ENCODE measurements at places on chromosomes 1 and 21.

DNA sequence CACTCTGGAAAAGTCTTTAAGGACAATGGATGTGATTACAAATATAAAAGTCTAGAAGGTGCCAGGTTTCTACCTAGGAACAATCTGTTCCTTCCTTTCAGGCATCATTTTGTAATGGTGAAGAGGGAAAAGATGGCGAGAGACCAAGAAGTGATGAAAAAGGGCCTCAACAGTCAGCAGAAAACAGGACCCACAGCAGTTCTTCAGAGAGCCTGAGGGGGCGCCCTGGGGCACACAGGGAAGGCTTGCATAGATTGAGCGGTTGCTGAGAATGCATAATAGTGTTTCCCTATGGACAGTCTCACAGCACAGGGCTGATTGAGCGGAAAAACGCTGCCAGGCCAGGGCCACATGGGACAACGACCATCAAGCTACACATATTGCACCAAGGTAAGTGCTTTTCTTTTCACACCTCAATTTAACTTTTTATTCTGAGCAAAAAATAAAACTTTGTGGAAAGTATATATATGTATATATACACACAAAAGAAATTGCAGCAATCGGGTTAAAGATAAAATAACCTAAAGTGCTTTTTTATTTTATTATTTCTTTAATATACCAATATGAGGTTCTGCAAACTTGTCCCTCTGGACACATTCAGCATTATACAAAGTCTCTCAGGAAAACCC is 3.1 kb upstream of the YRDC start:
- DNase-seq, result peak; percentile 72

- no peak for DNase-seq
Observed at GRCh38 chr1:193392686-193393085, 206.3 kb upstream of the B3GALT2 start.

DNA sequence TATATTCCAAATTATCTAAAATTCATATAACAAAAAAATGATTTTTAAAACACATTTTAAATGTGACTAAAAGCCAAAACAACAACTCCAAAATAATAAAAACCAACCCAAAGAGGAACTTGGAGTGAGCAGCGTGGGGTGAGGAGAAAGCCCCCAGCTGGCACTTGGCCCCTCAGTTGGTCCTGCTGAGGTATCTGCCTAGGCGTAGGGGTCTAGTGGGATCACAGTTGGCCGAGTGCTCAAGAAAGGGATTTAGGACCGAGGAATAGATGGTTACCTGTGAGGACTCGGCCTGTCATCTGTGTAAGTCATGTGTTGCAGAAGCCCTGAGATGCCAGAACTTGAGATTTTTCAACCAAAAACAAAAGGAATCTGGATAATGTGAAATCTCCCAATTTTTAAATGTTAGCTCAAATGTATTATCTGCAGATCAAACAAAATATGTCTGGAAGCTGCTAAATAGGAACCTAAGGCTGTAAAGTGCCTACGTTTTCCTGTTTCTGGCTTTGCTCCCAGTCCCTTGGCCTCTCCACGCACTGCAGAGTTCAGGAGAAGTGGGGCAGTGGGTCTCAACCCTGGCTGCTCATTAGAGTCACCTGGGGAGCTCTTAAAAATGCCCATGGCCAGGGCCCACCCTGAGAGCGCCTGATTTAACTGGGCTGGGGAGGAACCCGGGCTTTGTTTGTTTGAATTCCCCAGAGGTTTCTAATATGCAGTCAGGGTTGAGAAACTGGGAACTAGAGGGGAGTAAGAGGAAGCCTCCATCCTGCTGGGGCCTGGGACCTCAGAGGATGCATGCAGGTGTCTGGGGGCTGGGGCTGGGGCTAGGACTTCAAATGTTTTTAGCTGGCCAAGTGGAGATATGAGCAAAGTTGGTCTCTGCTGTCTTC is 38.5 kb upstream of the LDLRAP1 start:
- peak; percentile 35 for DNase-seq

DNA sequence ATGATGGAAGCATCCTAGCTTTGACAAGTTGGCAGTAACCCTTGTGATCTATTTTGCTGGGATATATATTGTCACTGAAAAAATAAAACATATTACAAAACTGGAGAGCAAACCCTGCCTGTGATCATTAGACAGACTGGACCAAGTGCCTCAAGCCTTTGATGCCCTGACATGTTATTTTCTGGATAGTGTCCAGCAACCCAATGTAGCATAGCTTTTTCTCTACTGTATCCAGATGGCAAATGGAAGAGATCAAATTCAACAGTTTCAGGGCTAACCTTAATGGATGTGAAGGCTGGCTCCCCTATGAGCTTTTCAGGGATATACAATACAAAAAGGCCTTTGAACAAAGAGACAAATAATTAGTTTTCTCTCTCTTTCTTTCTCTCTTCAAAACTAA is 25.1 kb downstream of the WARS2 start:
- no peak for DNase-seq

GRCh38 chr1:5917281-5917590 is 75.0 kb downstream of the NPHP4 start:
- DNase-seq, result no peak

GRCh38 chr1:162030759-162031280 is 7.2 kb upstream of the OLFML2B start:
- DNase-seq, result no peak

DNA sequence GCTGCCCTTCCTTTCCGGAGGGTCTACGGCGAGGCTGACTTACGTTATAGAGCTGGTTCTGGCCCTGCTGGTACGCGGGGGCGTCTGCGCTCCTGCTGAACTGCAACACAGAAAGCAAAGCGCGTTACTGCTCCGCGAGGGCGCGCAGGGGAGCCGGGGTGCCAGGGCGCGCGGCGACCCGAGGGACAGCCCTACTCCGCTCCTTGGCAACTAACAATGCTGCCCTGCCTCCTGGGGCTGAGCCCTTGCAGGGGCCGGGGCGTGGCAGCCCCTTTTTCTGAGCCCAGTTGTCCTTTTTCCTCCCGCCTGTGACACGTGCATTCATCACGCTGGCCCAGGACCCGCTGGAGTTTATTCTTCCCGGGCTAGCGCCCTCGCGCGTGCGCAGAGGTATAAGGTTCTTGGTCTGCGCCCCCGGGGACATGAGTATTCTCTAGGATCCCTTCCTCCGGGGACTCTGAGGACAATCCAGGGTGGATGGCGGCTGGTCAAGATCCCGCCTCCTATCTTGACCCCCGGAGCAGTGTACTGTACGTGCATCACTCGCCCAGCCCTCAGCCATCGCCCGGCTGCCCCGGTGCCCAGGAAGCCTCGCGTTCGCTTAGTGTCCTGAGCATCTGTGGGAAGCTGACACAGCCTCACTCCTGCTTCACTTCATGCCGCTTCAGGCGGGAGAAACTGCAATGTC is 78.9 kb downstream of the CD247 start:
- DNase-seq, result peak; percentile 24

- DNase-seq, result peak; percentile 26
Observed at GRCh38 chr1:192476802-192477298, 98.7 kb upstream of the RGS1 start.

GRCh38 chr21:42214921-42215320 is 4.0 kb upstream of the ABCG1 start:
- no peak for DNase-seq

DNA sequence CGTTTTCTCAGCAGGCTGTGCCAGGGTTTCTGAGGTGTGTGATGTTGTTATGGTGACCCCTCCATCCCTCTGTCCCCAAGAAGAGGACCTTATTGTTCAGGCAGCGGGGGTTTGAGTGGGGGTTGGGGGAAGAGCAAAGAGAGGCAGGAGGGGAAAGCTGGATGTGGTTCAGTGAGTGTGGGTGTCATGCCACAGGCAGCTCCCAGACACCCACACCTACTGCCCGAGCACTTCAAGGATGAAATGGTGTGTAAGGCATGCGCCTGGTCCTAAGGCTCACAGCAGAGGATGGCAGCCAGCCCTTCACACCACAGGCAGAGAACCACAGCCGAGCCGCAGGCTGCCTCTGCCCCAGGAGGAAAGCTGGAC is 49.9 kb upstream of the STUM start:
- DNase-seq, result no peak

GRCh38 chr1:14304381-14304865 is 294.1 kb upstream of the KAZN start:
- peak; percentile 97 for DNase-seq

GRCh38 chr1:29532285-29532684 is 296.0 kb downstream of the PTPRU start:
- DNase-seq, result no peak

GRCh38 chr1:179288977-179289376 is 4.6 kb upstream of the SOAT1 start:
- DNase-seq, result no peak

DNA sequence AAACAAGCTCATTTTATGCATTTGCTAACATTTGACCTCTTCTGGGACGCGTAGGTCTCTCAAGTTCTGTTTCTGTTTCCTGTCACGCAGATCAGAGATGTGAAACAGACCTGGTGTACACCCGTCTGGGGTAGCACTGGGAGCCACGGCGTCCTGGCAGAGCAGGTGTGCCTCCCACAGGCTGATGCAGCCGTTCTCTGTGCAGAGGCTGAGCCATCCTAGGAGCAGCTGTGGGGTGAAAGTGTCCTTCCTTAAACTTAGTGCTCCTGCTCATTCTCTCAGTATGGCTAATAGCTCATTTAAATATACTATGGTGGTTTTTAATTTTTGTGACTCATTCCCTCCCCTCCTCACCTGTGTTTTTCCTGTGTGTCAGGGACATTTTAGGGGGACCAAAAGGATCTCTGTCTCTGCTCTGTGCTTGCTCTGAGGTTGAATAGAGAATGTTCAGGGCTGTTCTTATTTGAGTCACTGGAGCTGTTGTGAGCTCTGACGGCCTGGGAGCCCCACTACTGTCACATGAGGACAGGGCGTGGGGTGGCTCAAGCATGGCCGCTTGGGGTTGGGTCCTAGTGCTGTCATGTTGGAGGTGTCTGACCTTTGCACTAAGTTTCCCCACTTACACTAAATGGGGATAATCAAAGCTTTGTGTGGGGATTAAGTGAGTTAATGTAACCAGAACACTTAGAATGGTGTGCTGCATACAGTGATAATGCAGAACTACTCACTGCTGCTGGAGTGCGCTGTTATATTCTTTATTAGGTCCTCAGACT is 43.0 kb downstream of the GALNT2 start:
- DNase-seq, result no peak

DNA sequence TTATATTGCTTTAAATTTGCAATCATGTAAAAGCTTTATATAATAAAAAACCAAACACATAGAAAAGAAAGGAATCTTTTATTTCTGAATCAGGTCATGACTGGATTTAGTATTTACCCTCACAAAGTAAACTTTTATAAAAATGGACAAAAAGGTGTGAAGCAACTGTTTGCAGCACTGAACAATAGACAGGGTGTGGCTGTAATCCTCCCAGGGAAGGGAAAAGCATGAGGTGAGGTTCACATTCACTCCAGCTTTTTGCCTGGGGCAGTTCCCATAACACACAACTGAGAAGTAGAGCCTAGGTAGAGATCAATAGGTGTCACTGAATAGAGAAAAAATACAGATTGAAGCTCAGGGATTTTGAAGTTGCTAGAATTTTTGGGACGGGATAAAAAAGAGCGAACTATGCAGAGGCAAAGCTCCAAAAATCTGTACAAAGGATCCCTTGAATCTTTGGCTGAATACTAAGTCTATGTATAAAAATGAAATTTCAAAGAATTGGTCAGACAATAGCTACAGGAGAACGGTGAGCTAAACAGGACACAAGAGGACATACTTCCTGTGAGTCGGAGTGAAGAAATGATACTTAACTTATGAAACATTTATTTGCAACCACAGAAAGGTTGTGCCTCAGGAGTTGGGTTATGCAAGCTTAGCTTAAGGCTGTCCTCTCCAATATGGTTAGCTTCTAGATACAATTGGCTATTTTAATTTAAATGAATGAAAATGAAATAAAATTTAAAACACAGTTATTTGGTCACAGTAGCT is 162.0 kb upstream of the ZP4 start:
- no peak for DNase-seq

DNA sequence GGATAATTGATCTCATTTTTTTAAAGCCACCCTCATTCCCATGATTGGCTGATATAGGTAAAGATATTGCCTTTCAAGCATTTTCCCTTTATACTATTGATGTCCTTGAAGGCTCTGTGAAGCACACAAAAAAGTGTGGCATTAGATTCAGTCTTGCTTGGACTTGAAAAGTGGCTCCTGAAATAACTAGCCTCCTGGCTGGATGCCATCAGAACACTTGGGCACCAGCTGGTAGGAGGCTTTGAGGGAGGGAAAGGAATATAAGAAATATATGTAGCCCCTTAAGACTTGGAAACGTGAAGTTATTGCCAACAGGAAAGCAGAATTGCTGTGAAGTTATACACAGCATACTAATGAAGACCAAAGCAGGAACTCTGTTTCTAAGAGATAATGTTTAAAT is 14.1 kb downstream of the MTR start:
- no peak for DNase-seq

DNA sequence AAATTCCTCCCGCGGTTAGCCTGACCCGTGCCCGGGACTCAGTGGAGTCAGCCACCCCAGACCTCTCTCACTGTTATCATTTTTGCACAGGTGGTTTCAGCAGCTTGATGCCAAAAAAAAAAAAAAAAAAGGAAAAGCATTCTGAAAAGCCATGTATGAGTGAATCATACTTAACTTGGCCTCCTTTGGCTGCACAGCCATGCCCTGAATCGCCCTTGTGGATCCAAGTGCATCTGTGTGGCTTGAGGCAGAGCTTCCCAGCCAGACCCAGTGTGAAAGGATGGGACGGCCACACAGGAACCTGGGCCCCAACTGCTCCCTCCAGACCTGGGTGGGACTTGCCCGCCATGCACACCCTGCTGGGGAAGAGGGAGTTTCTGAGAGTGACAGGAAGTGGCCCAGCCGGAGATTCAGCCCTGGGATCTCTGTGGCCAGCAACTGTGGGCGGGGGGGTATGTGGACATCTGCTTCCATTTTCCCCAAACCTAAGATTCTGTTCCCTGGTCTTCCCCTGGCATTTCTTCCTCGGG is 8.6 kb downstream of the YBEY start:
- DNase-seq, result peak; percentile 29

GRCh38 chr1:92795166-92795565 is 10.3 kb upstream of the EVI5 start:
- peak; percentile 87 for DNase-seq

GRCh38 chr1:81525085-81525484 is 275.6 kb upstream of the ADGRL2 start:
- DNase-seq, result no peak

DNA sequence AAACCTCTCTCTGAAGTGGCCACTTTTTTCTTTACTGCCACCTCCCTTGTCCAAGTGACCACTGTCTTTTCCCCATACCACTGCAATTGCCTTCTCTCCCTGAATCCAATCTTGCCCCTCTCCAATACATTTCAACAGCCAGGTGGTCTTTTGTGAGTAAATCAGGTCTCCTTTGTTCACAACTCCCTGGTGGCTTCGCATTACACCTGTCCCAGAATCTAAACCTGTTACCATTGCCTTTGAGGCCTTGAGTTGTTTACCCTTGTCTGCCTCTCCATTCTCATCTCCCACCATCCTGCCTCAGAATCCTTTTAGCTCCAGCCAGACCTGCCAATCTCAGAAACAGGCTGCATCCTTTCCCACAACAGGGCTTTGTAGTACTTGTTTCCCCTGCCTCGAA is 21.8 kb upstream of the DYNLT5 start:
- no peak for DNase-seq

- no peak for DNase-seq
Observed at GRCh38 chr21:26379561-26379960, 193.5 kb downstream of the CYYR1 start.
